ENCODE measurements at places on chromosomes 11 and 22. TPM values are rescaled to one million over a fixed set of nuclear protein-coding genes. Genes with fewer than 3 reads are reported as not detected.

- H3K4me1 ChIP-seq, result no peaks in the 10 kb centered on the region
- no peak for DNase-seq
- no peak overlapping the region for H3K27ac ChIP-seq
- H3K36me3 ChIP-seq, result no peaks in the 10 kb centered on the region
- H3K4me3 ChIP-seq, result no peak overlapping the region
- no peaks in the 10 kb centered on the region for H3K27me3 ChIP-seq
These were observed 102.7 kb downstream of the TRAF6 start for GRCh38 chr11:36407356-36407755.

- H3K27me3 ChIP-seq, result peaks cover 84% of the 10 kb centered on the region
- H3K4me3 ChIP-seq, result peak overlapping the region; percentile 43
- H3K36me3 ChIP-seq, result no peaks in the 10 kb centered on the region
- H3K27ac ChIP-seq, result no peak overlapping the region
- no peak for DNase-seq
- H3K4me1 ChIP-seq, result peaks cover 19% of the 10 kb centered on the region
These were observed 3.9 kb downstream of the DBX1 start for GRCh38 chr11:20156280-20156875.

DNA sequence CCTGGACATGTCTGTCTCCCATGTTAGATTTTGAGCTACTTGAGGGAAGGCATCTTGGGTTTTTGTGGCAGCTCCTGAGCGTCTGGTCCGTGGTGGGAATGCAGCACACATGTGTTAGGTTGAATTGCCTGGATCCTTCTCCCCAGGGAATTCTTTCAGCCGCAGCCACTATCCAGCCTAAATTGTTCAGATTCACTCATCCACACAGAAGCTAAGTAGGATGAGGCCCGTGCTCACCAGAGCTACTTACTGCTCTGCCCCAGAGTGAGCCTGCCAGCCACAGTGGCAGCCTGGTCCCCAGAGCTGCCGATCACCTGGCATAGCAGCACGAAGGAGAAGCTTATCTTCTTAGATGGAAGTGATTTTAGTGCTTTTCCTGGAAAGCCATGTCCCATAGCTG, 34.4 kb upstream of the SORL1-AS1 start:
- H3K4me3 ChIP-seq, result no peak overlapping the region
- H3K27me3 ChIP-seq, result no peaks in the 10 kb centered on the region
- peak; percentile 60 for DNase-seq
- H3K27ac ChIP-seq, result peak overlapping the region; percentile 5
- no peaks in the 10 kb centered on the region for H3K36me3 ChIP-seq

DNA sequence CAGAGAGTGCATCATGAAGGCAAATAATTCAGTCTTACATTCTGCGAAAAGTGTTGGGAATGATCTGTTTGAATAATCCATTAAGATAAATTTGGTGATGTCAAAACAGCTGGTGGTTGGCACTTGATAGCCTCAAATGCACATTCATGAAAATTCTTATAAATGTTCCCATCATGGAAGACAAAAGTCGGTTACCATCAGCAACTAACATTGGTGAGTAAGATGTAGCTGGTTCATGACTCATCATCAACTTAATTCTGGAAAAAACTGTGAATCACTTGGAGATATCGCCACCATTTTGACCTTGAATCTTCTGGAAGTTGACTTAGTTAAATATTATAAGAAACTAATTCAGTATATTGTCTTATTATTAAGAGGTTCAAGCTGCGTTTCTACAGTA, 11.2 kb downstream of the CRYBB1 start:
- no peaks in the 10 kb centered on the region for H3K36me3 ChIP-seq
- H3K27me3 ChIP-seq, result no peaks in the 10 kb centered on the region
- no peaks in the 10 kb centered on the region for H3K4me1 ChIP-seq

GRCh38 chr11:111602865-111603610, 789 bp downstream of the SIK2 start:
- no peaks in the 10 kb centered on the region for H3K27me3 ChIP-seq
- peak overlapping the region; percentile 99 for H3K27ac ChIP-seq
- H3K4me1 ChIP-seq, result peaks cover 47% of the 10 kb centered on the region
- H3K36me3 ChIP-seq, result no peaks in the 10 kb centered on the region

The GSC2 gene
- total RNA-seq, result not detected

- H3K4me1 ChIP-seq, result no peaks in the 10 kb centered on the region
- DNase-seq, result no peak
- no peaks in the 10 kb centered on the region for H3K36me3 ChIP-seq
- H3K27me3 ChIP-seq, result no peaks in the 10 kb centered on the region
These were observed 80.4 kb downstream of the TRMU start for GRCh38 chr22:46415776-46416519.

GRCh38 chr11:111091321-111091938, 154.1 kb upstream of the POU2AF2 start:
- peaks cover 15% of the 10 kb centered on the region for H3K4me1 ChIP-seq
- H3K27me3 ChIP-seq, result no peaks in the 10 kb centered on the region
- H3K36me3 ChIP-seq, result no peaks in the 10 kb centered on the region
- no peak for DNase-seq

DNA sequence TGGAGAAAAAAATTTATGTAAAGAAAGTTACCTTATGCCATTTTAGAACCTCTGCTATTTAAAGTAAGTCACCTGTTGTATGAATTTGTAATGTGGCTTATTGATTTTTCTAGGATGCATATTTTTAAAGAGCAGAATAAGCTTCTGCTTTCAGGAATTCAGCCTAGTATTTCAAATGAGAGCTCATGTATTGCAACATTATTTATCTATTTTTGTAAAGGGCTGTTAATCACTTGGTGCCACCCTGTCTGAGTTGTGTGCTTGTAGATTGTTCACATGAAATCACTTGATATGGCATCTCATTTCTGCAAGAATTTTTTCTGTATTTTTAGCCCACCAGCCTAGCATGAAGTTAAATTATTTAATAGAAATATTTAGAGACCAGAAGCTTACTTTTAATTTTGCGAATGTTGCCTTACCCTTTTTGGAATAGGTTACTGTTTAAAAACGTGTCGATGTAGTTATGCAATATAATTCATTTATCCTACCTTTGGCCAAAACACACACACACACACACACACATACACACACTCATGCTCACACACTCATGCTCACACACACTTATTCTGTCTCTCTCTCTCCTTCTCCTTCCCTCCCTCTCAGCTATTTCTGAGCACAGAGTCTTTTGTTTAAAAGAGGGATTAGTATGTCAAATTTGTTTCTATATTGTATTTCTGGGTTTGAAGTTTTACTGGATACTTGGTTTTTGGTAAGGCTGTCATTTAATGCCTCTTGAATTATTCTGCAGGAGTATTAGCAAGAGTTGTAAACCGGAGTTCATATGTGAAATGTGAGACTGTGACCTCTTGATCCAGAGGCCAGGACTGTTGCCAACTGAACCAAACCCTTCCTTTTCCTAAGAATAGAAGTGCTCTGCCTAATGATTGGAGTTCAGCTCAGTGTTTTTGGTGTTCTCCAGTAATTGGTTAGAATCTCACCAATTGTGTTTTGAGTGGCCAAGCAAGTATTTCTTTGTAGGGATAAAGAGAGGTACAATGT, 34.4 kb downstream of the YAP1 start:
- no peaks in the 10 kb centered on the region for H3K27me3 ChIP-seq
- H3K27ac ChIP-seq, result peak overlapping the region; percentile 77
- H3K4me3 ChIP-seq, result no peak overlapping the region
- no peaks in the 10 kb centered on the region for H3K36me3 ChIP-seq
- peaks cover 86% of the 10 kb centered on the region for H3K4me1 ChIP-seq

DNA sequence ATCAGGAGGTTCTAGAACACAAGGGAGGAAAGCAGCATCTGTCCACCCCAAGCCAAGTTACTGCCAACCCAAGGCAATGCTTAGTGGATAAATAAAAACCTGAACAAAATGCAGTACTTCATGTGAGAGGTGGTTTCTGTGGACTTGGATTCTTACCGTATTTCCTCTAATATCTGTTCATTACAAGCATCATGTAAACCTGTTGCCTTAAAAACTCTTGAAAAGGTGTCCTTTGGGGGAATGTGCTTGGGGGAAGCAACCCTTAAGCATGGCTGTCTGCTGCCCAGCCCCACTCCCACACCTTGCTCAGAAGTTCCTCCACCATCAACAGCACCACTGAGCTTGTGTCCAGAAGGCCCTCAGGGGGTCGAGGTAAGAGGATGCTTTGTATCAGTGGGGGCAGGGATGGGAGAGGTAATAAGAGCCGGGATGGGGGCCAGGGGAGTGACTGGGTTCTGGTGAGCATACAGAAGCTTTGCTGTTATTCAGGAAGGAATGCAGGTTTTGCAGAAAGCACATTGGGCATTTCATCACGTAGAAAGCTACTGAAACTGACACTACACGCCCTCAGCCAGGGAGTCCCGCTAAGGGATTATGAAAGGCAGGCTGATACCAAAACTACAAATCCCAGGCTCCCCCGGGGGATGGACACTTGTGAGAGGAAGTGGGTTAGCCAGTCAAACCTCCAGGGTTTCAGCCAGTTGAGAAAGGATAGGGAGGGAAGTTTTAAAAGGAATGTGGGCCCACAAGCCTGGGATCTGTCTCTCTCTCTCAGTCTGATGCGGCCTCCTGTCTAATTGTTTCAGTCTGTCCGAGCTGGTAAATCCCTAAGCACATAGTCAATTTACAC, 52.0 kb downstream of the KCNJ1 start:
- no peak for DNase-seq
- no peaks in the 10 kb centered on the region for H3K4me1 ChIP-seq
- no peak overlapping the region for H3K27ac ChIP-seq
- no peaks in the 10 kb centered on the region for H3K27me3 ChIP-seq
- peaks cover 29% of the 10 kb centered on the region for H3K36me3 ChIP-seq

The SAA4 gene
- not detected for total RNA-seq

- H3K4me1 ChIP-seq, result peaks cover 16% of the 10 kb centered on the region
- H3K27ac ChIP-seq, result no peak overlapping the region
- H3K36me3 ChIP-seq, result no peaks in the 10 kb centered on the region
These were observed 4.3 kb upstream of the SERHL2 start for GRCh38 chr22:42549331-42550060.

The GGT5 gene
- 31.8 TPM for total RNA-seq

- no peak overlapping the region for H3K4me3 ChIP-seq
- peaks cover 7% of the 10 kb centered on the region for H3K36me3 ChIP-seq
- H3K4me1 ChIP-seq, result peaks cover 38% of the 10 kb centered on the region
- no peak overlapping the region for H3K27ac ChIP-seq
These were observed 9.9 kb downstream of the DNAL4 start for GRCh38 chr22:38784035-38784434.

The PHOX2A gene
- 1.3 TPM for total RNA-seq

- no peaks in the 10 kb centered on the region for H3K36me3 ChIP-seq
- peak; percentile 55 for DNase-seq
- H3K27me3 ChIP-seq, result peaks cover 37% of the 10 kb centered on the region
- H3K27ac ChIP-seq, result no peak overlapping the region
- peaks cover 9% of the 10 kb centered on the region for H3K4me1 ChIP-seq
- no peak overlapping the region for H3K4me3 ChIP-seq
These were observed 76.2 kb upstream of the TOP3B start for GRCh38 chr22:22058633-22059290.

DNA sequence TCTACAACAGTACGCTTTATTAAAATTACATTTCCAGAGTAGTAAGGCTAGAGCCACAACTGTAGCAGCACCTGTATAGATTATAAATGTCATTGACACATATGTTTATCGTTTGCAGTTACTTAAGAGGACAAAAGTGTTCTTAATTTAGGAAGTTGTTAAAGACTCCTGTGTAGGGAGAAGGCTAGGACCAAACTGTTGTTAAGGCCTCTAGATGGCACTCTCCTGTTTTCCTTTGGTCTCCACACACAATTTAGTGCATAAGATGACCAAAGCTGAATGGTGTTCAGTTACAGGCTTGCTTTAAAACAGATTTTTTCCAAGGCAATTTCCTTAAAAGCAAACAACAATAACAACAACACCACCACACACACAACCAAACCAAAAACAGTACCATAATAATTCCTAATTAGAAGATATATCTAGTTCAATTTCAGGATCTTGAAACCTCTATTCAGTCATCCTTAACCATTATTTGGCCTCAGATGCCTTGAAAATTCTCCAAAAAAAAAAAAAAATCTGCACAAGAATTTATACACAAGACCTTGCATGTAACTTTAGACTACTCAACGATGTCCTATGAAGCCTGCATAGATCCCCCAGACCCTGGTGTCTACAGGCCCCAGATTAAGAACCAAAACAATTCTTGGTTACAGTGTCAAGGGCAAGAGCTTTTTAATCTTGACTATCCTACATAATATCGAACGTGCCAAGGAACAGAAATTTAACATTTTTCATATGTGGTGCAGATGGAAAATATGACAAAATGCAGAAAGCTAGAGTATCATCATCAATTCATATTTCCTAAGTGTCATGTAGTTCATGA, 42.6 kb upstream of the APOA1 start:
- no peak overlapping the region for H3K27ac ChIP-seq
- no peak overlapping the region for H3K4me3 ChIP-seq
- no peak for DNase-seq
- peaks cover 23% of the 10 kb centered on the region for H3K36me3 ChIP-seq
- peaks cover 4% of the 10 kb centered on the region for H3K4me1 ChIP-seq
- H3K27me3 ChIP-seq, result no peaks in the 10 kb centered on the region

The SCGB1C1 gene
- not detected for total RNA-seq

DNA sequence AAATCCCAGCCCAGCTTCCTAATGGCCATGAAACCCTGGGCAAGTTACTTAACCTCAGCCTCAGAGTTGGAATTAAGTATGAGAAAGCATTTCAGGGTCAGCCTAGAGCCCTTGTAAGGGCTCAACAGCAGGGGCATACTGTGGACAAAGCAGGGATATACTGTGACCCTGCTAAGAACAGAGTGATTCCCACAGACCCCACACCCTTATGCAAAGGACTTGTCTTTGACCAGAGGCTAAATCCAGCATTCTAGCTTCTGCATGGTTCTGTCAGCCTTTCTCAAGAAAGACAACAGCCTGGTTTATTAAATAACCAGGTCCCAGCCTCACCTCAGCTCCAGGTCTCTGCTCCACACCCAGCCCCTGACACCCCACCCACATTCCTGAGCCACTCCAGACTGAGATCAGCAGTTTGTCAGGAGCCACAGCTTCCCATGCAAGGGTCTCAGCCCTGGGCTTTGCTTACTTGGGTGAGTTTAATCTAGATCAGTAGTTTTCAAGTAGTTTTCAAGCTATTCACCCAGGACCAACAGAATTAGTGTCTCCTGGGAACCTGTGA, 69.2 kb downstream of the GALNT18 start:
- no peaks in the 10 kb centered on the region for H3K27me3 ChIP-seq
- H3K36me3 ChIP-seq, result no peaks in the 10 kb centered on the region
- no peak overlapping the region for H3K4me3 ChIP-seq
- no peak for DNase-seq
- peaks cover 60% of the 10 kb centered on the region for H3K4me1 ChIP-seq
- H3K27ac ChIP-seq, result no peak overlapping the region

The OR52N4 gene
- total RNA-seq, result not detected

The SPDYC gene
- total RNA-seq, result not detected

DNA sequence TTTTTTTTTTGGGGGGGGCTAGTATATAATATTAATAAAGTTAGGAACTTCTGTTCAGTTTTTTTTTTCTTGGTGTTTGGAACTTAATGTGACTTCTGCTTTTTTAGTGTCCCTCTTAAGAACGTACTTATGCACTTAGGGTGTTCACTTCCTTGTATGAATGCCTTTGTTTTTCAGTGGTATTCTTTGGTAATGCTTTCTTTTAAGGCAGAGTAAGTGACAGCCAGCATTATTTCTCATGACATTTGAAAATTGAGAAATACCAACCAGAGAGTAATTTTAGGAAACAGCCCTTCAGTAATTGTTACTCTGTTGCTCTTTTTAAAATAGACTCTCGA, 2.4 kb downstream of the GRK3 start:
- H3K27me3 ChIP-seq, result no peaks in the 10 kb centered on the region
- H3K27ac ChIP-seq, result no peak overlapping the region
- H3K4me3 ChIP-seq, result no peak overlapping the region
- DNase-seq, result no peak
- peaks cover 29% of the 10 kb centered on the region for H3K4me1 ChIP-seq

All from esophagus muscularis mucosa (tissue), 4 donors.